ENCODE measurements at places on chromosomes 5 and 9.

DNA sequence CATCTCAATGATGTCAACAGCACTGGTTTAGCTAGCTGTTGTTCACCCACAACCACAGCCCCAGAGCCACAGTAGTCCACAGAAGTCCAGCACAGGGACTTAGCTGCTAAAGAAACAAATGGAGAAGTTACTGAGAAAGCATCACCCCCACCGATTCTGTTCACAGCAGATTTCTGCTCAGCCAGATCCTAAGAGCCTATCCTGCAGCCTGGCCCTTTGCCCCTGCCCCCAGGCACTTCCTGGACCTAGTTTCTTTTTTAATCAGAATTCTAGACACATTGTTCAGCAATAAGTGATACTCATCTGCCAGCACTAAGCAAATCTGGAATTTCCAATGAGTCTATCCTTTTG lies 7.4 kb downstream of the B4GALT1 start:
- DNase-seq: peak; percentile 77

DNA sequence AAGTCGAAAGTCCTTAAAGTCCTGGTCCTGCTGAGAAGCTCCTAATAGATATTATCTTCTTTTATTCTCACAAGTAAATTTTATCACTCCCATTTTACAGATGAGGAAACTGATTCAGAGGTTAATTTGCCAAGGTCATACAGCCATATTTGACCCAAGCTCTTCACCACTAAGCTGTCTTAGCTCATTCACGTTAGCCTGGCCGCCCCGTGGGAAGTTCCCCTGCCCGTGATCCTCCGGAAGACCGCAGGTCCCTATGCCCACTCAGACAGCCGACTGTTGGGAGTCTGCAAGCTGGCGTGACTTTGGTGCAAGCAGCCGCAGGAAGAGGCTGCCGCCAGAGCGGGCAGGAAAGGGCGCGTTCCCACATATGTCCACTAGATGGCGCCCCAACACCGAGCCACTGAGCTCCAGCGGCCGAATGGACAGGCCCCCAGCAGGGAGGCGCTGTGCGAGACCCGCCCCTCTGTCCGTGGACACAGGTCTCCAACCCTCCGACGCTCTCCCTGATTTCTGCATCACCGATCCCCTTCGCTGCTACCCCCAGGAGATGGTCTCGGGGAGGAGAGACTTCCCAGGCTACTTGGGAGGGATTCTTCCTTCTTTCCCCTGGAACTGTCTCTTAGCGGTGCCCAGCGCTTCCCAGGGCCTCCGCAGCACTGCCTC lies 10.0 kb upstream of the ARAP3 start:
- peak; percentile 84 for DNase-seq

DNA sequence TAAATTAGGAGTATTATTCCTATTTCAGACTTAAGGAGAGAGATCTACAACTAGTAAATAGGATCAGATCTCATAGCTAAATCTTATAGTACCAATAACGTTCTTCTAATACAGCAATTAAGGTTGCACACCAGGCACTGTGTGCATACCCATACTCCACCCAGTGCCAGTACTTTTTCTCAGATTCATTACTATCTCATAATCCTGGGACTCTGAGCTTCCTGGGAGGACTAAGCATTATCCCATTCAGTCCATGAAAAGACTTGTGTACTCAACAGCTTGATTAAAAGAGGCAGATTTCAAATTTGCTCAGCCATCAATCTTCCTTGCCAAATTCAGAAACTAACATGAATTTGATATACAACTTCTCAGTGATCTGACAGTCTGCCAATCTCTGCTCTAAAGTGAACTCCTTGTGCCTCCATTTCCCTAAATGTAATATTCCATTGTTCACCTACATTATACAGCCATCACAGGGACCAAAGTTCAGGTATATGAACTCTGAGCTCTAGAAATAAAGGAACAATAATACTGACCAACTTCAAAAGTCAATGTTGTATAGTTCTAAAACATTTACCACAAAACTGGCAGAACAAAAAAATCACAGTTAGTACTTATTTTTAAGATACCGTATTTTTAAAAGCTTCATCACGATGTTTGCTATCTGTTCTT lies 7.2 kb downstream of the STRBP start:
- DNase-seq: no peak

GRCh38 chr5:167720259-167720658 lies 571.2 kb upstream of the WWC1 start:
- DNase-seq: no peak

- DNase-seq: peak; percentile 5
Observed at GRCh38 chr5:52269859-52270258, 517.9 kb upstream of the ITGA1 start.

Data from RPMI8226 (cell line).